Stimulated activated CD4-positive, alpha-beta T cell treated with anti-CD3 and anti-CD28 coated beads, Interleukin-1b, Interleukin-23, amount 100 ng/mL, for 24 hours (primary cell): ENCODE measurements at places on chromosomes 3 and 15.

DNA sequence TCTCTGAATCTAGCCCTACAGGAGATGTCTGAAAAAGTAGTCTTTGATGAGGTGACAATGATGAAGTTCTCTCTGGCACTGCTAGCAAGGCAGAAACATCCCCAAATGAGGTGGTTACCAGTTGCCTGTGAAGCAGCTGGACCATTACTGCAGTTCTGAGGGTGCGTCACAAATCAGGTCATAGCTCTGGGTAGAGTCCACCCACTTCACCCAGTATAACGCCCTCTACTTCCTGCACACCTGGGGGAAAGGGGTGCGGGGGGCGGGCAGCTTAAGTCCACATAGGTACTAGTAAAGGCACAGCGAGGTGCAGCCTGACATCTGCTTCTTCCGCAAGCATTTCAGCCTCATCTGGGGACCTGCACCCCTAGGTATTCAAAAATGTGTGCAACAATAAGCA is 13.4 kb upstream of the SATB1 start:
- DNase-seq = no peak

DNA sequence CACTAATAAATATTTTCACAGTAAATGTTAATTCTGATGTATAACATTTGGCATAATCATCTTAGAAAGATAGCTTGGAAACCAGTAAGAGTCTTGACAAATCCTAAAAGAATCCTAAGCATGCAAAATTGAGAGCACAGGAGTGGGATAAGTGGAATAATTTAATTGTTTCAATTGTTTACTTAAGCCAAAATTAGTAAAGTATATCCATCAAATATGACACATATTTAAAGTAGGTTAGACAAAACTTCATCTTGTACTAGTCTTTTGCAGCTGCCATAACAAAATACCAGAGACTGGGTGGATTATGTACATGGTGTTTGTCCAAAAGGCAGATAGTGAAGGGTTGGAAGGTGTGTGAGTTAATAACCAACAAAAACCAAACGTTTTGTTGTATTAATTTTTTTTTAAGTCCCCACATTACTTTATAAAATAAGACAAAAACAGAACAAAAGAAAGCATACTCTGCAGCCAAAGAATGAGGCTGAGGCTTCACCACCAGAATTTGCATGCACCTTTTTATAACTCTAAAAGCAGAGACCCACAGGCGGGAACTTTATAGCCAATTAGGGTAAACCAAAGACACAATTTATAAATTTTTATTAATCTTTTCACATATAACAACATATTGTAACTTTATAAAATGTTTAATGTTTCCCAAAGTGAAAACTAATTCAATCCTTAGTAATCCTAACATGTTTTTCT is 41.9 kb upstream of the CD200R1L start:
- no peak for DNase-seq

DNA sequence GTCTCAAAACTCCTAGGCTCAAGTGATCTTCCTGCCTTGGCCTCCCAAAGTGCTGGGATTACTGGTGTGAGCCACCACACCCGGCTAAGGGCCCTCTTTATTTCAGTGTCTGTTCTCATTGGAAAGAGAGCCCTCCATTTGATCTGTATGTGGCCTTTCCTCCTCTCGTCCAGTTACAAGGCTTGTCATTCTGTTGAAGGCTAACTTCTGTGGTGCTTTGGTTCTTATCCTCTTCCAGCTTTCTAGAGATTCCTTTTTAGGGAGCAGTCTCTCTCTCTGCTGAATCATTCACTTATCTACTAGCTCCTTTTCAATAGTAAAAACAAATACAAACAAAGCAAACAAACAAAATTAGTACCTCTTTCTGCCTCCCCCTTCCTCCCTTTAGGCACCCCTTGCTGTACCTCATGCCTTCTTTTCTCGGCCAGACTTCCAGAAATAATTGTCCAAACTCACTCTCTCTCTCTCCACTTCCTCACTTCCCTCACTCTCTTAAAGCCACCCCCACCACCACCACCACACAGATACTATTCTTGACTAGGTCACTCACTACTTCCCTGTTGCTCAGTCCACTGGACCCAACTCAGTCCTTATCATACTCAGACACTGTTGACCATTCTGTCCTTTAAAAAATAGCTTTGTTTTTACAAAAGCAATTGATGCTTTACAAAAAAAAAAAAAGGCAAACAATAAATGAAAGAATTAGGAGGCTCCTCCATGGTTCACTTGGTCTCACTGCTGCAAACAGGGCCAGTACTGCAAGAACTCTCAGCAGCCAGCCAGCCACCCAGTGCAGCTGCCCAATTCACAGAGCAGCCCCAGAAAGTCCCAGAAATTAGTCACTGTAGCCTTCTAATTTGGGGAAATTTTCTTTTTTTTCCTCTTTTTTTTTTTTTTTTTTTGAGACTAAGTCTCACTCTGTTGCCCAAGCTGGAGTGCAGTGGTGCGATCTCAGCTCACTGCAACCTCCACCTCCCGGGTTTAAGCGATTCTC is 31.7 kb upstream of the RAB11A start:
- no peak for DNase-seq

DNA sequence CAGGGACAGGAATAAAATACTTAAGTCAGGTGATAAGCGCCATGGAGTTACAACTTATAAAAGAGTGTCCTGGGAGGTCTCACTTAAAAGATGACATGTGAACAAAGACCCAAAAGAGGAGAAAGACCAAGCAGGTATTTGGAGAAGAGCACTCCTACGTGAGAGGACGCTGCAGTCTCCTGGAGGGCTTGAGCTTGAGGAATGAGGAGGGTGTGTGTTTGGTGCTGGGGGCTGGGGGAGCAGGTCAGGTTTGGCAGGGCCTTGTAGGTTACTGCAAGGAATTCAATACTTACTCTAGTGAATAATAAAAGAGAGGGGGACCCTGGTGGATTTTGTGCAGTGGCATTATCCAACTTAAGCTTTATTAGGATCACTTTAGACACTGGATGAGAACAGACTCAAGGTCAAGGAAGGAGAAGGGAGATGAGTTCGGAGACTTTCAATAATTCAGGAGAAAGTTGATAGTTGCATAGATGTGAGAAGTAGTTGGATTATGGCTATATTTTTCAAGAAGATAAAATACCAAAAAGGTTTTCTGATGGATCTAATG is 32.4 kb downstream of the TNIK start:
- DNase-seq = no peak

DNA sequence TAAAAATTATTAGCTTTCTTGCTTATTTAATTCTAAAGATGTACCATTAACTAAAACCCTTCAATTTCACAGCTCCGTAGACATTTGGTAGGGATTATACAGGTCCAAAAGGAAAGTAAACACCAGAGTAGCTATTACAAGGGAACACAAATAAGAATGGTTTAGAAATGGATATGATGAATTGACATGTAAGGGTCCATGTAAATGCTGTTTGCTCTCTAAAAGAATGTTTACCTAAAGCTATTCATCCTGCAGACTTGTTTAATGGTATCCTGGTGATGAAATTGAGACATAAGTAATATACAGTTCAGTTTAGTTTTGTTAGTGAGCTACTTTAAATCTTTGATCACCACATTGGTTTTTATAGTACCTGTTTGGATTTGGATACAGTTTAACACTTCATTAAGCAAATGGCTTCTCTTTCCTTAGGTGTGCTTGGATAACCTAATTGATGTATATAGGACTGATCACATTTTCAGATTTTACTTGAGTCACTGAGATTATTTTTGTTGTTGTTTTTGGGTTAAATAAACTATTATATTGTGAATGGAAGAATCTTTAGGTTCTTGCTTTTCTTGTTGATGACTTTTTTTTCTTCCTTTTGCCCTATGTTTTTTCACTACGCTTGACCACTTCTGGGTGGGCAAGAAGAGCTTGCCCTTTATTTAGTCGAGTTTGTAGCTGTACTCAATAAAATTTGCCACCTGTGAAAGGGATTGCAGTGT is 115.4 kb downstream of the TCF12 start:
- no peak for DNase-seq

DNA sequence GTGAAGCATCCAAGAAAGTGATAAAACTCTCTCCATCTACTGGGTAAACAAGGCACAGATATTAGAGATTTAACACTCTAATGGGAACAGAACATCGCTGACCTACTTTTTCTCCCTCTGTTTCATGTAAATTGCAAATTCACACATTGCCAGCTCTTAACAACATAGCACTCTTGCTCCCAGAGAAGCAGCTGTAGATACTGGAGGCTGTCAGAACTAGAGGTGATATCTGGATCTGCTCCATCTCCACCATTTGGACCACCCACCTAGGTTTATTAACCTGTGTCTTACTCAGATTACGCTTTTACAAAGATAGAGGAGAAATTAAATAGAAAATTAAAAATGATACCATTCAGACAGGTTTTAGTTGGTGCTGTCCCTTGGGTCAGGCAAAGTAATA is 289.1 kb upstream of the CRBN start:
- DNase-seq = no peak

DNA sequence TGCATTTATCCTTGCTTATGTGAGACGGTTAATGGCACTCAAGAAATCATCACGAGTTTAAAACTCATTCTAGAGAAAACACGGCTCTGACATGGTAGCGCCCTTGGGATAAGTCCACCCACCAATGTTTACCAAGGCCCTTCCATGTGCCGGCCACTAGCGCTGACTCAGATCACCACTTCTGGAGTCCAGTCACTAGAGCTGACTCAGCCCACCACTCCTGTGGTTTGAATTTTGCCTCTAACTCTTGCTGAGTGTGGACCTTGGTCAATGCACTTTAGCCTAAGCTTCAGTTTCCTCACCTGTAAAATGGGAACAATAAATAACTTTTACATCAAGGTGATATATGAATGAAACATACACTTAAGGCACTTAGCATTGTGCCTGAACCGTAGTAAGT is 358.4 kb upstream of the PROK2 start:
- no peak for DNase-seq

DNA sequence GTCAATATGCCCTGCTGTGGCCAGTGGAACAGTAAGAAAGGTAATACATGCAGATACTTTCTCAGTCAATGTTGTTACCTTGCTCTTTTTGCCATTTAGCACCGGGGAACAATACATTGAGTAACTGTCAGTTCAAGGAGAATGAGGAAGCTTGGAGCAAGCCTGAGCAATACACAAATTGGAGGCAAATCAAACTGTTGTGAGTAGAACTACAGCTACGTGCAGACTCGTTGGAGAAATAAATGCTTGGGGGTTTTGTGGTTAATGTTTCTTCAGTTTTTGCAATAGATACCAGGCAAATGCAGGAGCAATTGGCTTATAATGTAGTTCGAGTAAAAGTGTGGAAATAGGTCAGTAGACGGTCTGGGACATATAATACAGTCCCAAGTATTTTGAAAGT is 587.3 kb upstream of the ROBO1 start:
- DNase-seq = no peak

DNA sequence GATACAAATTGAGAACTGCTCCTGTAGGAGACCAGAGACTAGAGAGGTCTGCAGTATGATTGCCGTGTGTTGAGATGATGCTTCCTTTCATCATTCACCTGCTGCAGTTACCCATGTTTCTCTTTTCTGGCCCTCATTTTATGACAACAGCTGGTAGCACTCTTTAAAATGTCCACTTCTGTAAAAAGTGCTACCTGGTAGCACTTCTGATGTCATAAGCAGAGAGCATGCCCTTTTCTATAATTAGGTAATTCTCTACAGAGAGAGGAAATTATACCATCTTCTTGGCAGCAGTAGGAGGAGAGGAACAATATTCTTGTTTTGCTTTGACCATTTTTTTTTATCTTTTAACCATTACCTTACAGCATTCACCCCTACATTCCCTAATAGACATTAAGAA is 123.8 kb downstream of the PPM1L start:
- DNase-seq = no peak

DNA sequence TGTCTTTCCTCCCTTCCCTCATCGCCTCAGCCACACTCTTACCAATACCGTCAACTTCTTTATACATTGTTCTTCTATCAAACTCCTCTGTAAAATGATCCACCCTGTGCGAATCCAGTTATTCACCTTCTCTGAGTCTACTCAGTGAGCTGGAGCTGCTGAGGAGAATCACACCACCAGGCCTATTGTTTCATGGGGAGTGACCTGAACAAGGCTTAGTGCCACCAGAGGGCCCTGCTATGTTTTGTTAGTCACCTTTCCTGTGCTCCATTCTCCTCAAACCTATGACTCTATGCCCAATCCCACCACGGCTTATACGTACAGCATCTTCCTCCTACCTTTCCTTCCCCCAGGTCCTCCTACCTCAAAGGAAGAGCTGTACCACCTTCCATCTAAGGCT is 50.4 kb upstream of the MED12L start:
- no peak for DNase-seq

DNA sequence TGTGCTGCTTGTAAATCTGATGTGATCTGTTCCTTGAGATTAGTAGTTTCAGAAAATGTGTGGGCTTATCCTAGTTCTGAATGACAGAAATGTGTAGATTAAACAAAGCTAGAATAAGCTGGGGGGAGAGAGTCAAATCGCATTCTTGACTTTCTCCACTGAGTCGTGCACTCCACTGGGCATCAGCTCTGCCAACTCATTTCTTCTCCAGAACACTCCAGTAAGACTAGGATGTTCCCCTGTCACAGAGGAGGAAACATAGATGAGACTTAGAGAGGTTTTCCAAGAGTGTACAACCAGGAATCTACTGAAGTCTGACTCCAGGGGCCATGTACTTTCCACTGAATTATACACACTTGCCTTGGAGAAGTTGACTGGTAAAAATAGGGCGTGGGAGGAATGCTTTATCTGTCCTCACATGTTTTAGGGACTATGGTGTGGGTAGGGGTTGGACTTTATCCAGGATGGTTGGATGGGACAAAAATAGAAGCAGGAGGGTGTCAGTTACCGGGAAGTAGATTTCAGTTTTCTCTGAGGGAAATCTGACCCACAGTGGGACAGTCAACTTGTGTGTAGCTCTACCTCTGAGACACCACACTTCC is 298.2 kb downstream of the UBE2E2 start:
- DNase-seq = no peak

DNA sequence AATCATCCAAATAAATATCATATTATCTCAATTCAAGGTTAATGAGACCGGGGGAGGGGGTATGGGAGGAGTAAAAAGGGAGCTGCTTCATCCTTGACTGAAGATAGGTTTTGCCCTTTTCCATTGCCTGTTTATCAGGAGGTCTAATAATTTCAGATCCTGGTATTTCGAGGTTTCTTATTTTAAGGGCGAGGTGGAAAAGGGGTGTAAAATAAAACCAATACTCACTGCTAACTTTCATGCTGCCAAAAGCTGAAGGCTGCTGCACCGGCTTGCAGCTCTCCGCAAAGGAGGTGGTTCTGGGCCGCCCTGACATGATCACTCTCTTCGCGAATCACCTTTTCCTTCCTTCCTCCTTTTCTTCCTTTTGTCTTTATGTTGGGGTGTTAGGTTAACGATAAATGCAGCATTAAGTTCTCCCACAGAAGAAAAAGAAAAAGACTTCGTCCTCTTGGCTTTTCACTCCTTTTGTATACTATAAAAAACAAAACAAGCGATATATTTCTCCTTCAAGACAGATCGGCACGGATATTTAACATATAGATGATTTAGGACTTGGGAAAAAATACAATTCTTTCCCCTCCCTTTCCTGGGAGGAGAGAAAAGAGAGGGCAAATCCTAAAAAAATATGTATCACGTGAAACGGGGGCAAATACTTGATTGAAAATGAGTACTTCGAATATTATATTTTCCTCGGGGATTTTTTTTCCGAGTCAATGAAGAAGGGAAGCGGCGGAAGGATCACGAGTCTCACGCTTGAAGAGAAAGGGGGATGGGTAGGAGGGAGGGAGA is 932 bp downstream of the GSK3B start:
- peak; percentile 4 for DNase-seq
